Pancreas (tissue), 10 donors: ENCODE measurements at places on chromosomes 4 and X. TPM values are rescaled to one million over a fixed set of nuclear protein-coding genes. Genes with fewer than 3 reads are reported as not detected.
A peak's percentile ranks its signal among the peaks of the same experiment; 100 is the strongest.

- DNase-seq, result no peak
- no peak overlapping the region for H3K4me3 ChIP-seq
- no peaks in the 10 kb centered on the region for H3K4me1 ChIP-seq
- no peak overlapping the region for H3K27ac ChIP-seq
- H3K27me3 ChIP-seq, result no peaks in the 10 kb centered on the region
- peaks cover 7% of the 10 kb centered on the region for H3K36me3 ChIP-seq
Observed at GRCh38 chr4:87442889-87443288, 20.5 kb downstream of the NUDT9 start.

The CTAG1A gene
- not detected for total RNA-seq

The MAGEA6 gene
- not detected for total RNA-seq

The PNCK gene
- not detected for total RNA-seq

DNA sequence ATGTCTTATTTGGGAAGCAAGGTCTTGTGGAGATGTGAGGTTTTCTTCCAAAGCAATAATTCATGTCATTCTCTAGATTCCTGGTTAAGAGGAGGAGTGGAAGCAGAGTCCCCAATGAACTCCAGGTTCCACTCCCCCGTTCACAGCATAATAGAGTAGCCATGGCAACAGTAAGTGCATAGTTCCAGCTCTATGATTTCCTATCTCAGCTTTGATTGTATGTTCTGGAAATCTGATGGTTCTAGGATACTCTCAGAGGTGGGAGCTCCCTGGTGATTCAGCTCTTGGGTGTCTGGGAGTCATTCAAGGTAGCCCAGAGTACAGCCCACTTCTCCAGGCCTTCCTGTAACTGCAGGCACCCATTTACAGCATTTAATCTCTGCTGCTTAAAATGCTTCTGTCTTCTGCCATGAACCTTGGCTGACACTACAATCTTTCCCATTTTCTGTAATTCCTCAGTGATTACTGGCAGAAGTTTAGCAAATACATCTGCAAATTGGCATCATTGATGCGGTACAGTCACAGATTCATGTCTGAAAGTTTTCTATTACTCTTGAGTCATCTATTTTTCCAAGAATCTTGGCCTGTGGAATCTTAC is 242.0 kb downstream of the MAPK10 start:
- H3K4me3 ChIP-seq, result no peak overlapping the region
- H3K36me3 ChIP-seq, result no peaks in the 10 kb centered on the region
- no peak for DNase-seq
- no peaks in the 10 kb centered on the region for H3K4me1 ChIP-seq
- H3K27me3 ChIP-seq, result no peaks in the 10 kb centered on the region

GRCh38 chr4:88276952-88277710 is 7.2 kb downstream of the PPM1K start:
- no peak overlapping the region for H3K27ac ChIP-seq
- H3K27me3 ChIP-seq, result no peaks in the 10 kb centered on the region
- H3K4me1 ChIP-seq, result peaks cover 34% of the 10 kb centered on the region
- no peaks in the 10 kb centered on the region for H3K36me3 ChIP-seq
- no peak overlapping the region for H3K4me3 ChIP-seq

DNA sequence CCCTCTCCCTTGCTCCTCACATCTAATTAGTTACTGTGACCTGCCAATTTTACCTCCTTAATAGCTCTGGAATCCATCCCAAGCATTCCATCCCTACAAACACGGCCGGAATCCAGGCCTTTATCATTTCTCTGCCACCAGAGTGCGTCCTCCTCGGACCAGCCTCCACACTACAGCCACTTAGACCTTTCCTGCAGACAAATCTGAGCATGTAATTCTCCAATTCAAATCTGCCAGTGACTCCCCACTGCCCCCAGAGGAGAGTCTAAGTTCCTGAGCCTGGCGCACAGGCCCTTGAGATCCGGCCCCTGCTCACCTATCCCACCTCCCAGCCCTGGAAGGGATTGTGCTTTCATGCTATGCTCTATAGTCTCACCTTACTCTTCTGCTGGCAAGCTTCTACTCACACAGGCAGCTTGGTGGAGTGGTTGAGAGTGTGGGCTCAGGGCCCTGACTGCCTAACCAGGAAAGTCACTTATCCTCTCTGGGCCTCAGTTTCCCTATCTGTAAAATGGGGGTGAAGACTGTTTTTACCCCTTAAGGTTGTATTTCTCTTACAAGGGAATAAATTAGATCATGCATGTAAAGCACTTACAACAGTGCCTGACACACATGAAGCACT is 31.2 kb downstream of the PJA1 start:
- no peaks in the 10 kb centered on the region for H3K27me3 ChIP-seq
- no peak overlapping the region for H3K27ac ChIP-seq
- H3K4me1 ChIP-seq, result no peaks in the 10 kb centered on the region
- no peak for DNase-seq
- no peak overlapping the region for H3K4me3 ChIP-seq
- H3K36me3 ChIP-seq, result no peaks in the 10 kb centered on the region

DNA sequence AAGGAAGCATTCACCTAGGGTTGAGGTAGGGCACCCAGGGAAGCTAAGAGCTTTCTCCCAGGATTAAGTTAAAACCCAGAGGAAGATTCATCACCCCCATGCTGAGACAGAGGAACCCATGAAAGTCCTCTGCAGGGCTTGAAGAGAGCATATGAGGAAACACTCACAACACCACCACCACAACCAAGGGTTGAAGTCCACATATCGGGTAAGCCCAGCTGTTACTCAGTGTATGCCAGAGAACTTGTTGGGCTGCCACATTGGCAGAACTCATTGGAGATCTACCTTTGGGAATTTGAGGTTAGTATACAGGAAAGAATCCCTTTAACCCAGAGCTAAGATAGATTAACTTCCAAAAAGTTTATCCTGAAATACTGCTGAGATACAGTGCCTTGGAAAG is 75.1 kb downstream of the INTS6L start:
- DNase-seq, result no peak
- no peaks in the 10 kb centered on the region for H3K27me3 ChIP-seq
- no peak overlapping the region for H3K27ac ChIP-seq
- no peaks in the 10 kb centered on the region for H3K36me3 ChIP-seq

GRCh38 chrX:103685396-103685795 is 1.1 kb downstream of the MORF4L2 start:
- no peaks in the 10 kb centered on the region for H3K36me3 ChIP-seq
- no peaks in the 10 kb centered on the region for H3K27me3 ChIP-seq
- peak overlapping the region; percentile 40 for H3K4me3 ChIP-seq
- H3K27ac ChIP-seq, result no peak overlapping the region
- DNase-seq, result no peak

The MAGEA2B gene
- total RNA-seq, result not detected

- no peak overlapping the region for H3K4me3 ChIP-seq
- no peaks in the 10 kb centered on the region for H3K36me3 ChIP-seq
- peaks cover 3% of the 10 kb centered on the region for H3K27me3 ChIP-seq
Observed at GRCh38 chrX:133923548-133923947, 61.8 kb downstream of the GPC3 start.

DNA sequence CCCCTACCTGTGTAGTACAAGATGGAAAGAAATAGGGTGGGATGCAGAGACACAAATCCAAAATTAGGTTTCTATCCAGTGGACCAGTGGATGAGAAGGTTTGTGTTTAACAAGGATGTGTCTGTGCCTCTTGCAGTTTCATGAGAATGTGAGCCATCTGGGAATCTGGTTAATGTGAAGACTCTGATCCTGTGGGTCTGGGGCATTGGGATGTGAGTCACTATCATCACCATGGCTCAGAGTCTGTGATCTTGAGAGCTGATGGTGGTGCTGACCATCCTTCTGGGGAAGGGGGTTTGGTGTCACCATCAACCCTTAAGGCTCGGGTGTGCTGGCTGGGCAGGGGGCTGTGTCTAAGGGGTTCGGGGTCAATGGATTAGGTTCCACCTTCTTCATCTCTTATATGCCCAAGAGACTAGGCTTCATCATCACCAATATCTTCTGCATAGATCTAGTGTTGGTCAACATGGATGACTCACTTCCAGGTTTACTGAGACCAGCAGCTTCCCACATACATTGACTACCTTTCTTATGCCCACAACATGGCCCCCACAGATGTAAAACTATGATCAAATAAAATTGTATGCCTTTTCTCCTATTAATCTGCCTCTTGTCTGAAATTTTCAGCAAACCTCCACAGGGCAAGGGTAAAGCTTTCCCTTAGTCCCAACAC is 65.7 kb upstream of the MID1 start:
- H3K27me3 ChIP-seq, result no peaks in the 10 kb centered on the region
- no peak overlapping the region for H3K4me3 ChIP-seq
- no peak for DNase-seq
- no peak overlapping the region for H3K27ac ChIP-seq

The CLDN22 gene
- not detected for total RNA-seq

DNA sequence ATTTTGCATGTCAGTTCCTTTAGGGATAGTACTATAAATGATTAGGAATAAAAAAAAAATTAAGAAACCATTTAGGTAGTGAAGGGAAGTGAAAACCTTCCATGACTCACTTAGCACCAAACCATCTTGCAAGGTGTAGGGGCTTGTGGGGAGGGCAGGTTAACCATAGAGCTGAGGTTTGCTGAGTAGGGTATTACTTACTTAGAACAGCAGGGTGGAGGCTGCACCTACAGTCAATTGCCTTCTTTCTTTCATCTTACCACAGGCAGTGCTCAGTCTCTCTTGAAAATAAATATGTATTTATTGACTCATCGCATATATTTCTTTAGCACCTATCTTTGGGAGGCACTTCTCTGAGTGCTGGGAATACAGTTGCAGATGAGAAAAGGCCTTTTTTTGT is 104.9 kb upstream of the GIMD1 start:
- H3K4me1 ChIP-seq, result no peaks in the 10 kb centered on the region
- no peak for DNase-seq
- no peaks in the 10 kb centered on the region for H3K27me3 ChIP-seq
- no peak overlapping the region for H3K27ac ChIP-seq
- no peak overlapping the region for H3K4me3 ChIP-seq

GRCh38 chrX:41559235-41560052 is 112.3 kb downstream of the NYX start:
- H3K27ac ChIP-seq, result no peak overlapping the region
- no peak overlapping the region for H3K4me3 ChIP-seq
- no peak for DNase-seq
- peaks cover 9% of the 10 kb centered on the region for H3K27me3 ChIP-seq
- H3K36me3 ChIP-seq, result no peaks in the 10 kb centered on the region

- no peaks in the 10 kb centered on the region for H3K4me1 ChIP-seq
- no peak overlapping the region for H3K27ac ChIP-seq
- DNase-seq, result no peak
- H3K4me3 ChIP-seq, result no peak overlapping the region
- H3K36me3 ChIP-seq, result no peaks in the 10 kb centered on the region
Observed at GRCh38 chr4:68257719-68258118, 12.2 kb upstream of the TMPRSS11B start.

The DYNLT3 gene
- total RNA-seq, result 6.2 TPM

The TRIM75 gene
- not detected for total RNA-seq

- no peak overlapping the region for H3K27ac ChIP-seq
- H3K27me3 ChIP-seq, result no peaks in the 10 kb centered on the region
- H3K36me3 ChIP-seq, result no peaks in the 10 kb centered on the region
Observed at GRCh38 chr4:15159477-15160019, 157.3 kb downstream of the CPEB2 start.

DNA sequence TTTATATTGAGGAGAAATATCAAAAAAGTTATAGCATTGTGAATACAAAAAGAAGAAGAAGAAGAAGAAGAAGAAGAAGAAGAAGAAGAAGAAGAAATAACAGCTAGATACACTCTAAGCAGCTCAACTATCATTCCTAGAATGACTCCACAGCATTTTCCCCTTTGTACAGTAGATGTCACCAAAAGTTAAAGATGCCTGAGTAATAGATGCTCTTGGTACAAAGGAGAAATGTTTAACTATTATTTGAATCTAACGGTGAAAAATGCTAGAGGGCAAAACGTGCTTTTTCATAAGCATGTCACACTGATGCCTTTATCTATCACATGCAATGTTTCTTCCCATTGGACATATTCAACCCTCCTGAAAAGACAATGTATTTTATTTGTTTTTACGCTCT is 178.4 kb upstream of the GPRIN3 start:
- H3K4me3 ChIP-seq, result no peak overlapping the region
- H3K27me3 ChIP-seq, result no peaks in the 10 kb centered on the region
- H3K4me1 ChIP-seq, result no peaks in the 10 kb centered on the region
- no peaks in the 10 kb centered on the region for H3K36me3 ChIP-seq

- H3K36me3 ChIP-seq, result no peaks in the 10 kb centered on the region
- H3K27me3 ChIP-seq, result no peaks in the 10 kb centered on the region
- no peak for DNase-seq
- H3K4me1 ChIP-seq, result no peaks in the 10 kb centered on the region
- no peak overlapping the region for H3K27ac ChIP-seq
- H3K4me3 ChIP-seq, result no peak overlapping the region
Observed at GRCh38 chrX:42151808-42152207, 228.5 kb upstream of the CASK start.

- no peak for DNase-seq
- H3K27me3 ChIP-seq, result no peaks in the 10 kb centered on the region
- no peaks in the 10 kb centered on the region for H3K36me3 ChIP-seq
- no peak overlapping the region for H3K4me3 ChIP-seq
- H3K27ac ChIP-seq, result no peak overlapping the region
Observed at GRCh38 chr4:153148791-153149190, 55.5 kb upstream of the TRIM2 start.

DNA sequence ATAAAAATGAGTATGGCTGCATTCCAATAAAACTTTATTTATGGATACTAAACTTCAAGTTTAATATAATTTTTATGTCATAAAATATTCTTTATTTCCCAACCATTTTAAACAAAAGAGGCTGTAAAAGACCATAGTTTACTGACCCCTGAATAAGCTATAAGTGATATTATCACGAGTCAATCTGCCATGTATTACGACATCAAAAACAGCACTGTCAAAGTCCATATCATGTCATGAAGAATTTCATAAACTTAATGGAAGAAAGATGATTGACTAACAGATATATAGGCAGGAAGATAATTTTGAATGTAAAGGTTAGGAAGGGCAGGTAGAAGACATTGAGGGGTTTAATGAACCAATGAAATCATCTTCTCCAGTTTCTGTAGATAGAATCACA is 18.2 kb downstream of the TMEM156 start:
- H3K36me3 ChIP-seq, result no peaks in the 10 kb centered on the region
- H3K27me3 ChIP-seq, result no peaks in the 10 kb centered on the region
- DNase-seq, result no peak
- H3K27ac ChIP-seq, result no peak overlapping the region
- H3K4me3 ChIP-seq, result no peak overlapping the region
- H3K4me1 ChIP-seq, result no peaks in the 10 kb centered on the region

DNA sequence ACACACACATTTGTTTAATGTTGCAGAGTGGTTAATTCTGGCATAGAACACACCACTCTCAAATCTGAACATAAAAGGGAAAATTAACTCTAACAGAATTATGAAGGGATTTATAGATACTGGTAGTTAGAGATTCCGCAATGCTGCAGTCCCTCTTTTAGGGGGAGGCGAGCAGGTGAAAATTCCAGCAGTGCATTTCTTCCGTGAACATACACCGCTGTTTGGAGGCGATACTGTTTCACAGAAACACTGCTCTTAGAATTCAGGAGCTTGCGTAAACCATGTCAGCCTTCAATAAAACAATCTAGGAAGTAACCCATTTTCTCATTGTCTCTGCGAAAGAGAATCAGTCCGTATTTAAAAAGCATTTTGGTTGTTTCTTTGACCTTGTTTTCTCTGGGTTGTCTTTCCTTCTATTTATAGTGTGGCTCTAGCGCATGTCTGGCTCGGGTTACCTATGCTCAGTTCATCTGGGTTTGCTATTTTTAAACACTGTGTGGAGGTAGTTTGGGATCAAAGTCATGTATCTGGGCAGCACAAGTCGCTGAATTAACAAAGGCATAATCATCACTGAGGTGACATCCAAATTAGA is 90.4 kb downstream of the GPAT3 start:
- no peak overlapping the region for H3K4me3 ChIP-seq
- DNase-seq, result no peak
- H3K27ac ChIP-seq, result no peak overlapping the region

GRCh38 chr4:70613306-70614183 is 15.0 kb upstream of the ENAM start:
- no peak overlapping the region for H3K4me3 ChIP-seq
- H3K36me3 ChIP-seq, result no peaks in the 10 kb centered on the region
- H3K27me3 ChIP-seq, result no peaks in the 10 kb centered on the region
- no peaks in the 10 kb centered on the region for H3K4me1 ChIP-seq
- no peak for DNase-seq
